ENCODE measurements at places on chromosomes 11 and 22. TPM values are rescaled to one million over a fixed set of nuclear protein-coding genes. Genes with fewer than 3 reads are reported as not detected.

The ZNF215 gene
- 1.5 TPM for total RNA-seq

The OR5AL1 gene
- total RNA-seq, result not detected

DNA sequence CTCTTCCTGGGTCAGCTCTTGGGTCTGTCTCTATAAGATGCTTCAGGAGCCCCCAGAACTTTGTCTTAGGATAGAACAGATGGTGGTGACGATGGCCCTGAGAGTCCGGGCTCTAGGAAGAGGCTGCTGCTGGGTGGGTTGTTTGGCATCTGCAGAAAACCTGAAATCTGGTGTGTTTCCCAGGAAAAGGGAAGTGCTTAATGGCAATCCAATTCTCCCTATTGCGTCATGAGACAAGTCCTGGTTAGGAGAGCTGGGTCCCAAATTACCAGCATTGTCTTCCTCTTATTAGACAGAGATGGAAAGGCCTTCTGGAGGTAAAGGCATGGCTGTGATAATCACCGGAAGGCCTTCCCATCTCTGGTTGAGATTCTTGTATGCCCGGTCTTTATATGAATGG is 48.9 kb upstream of the GRAMD1B start:
- DNase-seq, result no peak

DNA sequence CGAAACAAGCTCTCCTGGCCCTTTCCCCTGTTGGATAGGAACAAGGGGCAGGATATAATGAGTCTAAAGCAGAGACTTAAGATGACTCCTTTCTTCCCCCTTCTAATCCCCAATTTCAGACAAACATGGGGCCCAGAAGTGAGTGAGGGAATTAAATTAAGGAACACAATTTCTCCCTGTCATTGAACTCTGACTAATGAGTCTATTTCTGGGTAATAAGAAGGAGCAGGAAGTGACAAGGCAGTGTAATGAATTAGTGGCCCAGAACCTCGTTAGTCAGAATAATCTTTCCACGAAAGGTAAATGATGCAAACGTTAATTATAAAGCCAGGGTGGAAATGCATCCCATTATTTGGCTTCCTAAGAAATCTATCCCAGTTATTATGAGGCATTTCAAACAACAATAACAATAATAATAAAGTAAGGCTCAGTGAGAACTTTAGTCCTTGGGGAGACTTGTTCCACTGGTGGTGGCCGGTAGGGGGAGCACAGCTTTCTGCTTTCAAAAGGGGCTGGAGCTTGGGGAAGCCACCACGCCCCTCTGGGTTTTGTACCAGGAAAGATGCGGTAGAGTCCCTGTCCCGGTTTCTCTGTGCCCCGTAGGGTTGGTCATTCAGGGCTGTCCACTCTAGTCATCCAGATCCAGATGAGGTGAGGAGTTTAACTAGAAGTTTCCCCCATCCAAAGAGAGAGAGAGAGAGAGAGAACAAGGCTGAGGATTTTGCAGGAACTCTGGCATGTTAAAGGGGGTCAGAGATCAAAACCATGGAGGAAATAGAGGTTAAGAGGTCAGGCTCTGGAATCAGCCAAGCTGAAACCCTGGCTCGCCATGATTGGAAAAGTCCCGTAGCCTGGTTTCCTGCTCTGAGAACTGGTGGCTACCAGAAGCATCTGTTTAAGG is 298.3 kb downstream of the NTM start:
- no peak for DNase-seq

DNA sequence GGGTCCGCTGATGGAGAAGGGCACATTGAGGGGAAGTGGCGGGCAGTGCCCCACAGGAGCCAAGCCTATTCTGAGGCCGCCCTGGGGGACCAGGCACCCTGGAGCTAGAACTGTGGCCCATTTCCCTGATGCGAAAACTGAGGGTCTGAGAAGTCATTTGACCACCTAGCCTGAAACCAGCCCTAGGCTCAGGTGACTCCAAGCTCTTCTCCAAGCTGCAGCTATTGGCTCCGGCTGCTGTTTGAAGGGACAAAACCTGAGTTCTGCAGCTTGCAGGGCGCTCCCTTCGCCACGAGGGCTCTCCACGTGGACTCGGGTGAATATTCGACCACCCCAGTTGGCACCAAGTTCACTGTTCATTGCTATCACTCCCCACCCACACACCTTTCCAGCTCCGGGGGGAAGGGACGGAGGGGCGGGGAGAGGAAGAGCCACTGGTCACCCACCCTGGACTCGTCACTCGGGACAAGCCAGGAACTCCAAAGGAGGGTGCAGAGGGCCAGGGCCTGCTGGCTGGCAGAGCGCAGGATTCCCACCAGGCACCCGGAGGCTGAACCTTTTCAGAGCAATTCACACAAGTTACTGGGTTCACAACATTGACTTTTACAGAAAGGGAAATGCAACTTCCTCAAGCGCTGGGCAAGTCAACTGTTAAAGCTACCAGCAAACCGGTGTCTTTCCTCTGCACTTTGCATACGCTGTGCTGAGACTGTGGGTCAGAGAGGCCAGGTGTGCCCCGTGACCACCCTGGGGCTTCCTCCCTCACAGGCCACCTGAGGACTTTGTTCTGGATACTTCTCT is 1.1 kb upstream of the RAC2 start:
- DNase-seq, result no peak

GRCh38 chr22:46082633-46083032 is 67.7 kb upstream of the PPARA start:
- DNase-seq, result peak; percentile 55

DNA sequence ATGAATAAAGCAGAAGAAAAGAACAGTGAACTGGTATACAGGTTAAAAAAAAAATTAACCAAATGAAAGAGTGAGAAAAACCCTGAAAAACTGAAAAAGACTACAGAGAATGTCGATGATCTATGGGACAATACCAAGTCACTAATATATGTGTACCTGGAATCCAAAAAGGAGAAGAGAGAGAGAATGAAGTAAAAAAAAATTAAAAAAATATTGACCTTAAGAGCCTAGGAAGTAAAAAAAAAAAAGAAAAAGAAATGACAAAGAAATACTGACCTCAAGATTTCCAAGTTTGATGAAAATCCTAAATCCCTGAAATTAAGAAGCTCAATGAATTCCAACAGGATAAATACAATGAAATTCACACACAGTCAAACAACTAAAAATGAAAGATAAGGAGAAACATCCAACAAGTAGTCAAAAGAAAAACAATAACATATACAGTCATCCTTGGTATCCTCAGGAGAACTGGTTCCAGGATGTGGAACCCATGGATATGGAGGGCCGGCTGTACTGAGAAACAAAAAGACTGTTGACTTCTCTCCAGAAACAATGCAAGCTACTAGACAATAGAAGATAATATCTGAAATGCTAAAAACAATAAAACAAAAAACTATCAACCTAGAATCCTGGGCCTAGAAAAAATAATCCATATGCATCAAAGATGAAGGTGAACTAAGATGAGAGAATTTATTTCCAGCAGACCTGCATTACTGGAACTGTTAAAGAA is 33.5 kb upstream of the SERPIND1 start:
- no peak for DNase-seq

GRCh38 chr11:2475136-2475918 is 30.5 kb downstream of the KCNQ1 start:
- DNase-seq, result no peak

DNA sequence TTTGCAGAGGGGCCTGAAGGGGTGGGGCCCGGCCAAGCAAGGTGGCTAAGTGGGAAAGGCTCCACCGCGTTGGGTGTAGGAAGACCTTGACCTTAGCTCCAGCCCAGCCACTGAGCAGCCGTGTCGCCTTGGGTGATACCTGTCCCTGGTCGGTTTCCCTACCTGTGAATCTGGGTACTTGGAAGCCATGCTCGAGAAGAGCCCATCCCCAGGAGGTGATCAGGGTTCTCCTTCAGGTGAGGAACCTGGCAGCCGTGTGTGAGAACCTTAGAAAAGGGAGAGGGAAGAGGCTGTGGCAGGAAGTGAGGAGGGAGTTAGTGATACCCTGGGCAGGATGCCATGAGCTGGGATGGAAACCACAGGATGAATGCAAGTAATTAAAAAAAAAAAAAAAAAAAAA is 21.6 kb downstream of the PPARA start:
- DNase-seq, result no peak

GRCh38 chr11:64744544-64745188 is 724 bp upstream of the RASGRP2 start:
- no peak for DNase-seq

GRCh38 chr11:9386901-9387300 is 2.4 kb downstream of the IPO7 start:
- no peak for DNase-seq

Measured in Caki2 (cell line).